ENCODE measurements at places on chromosomes 3 and 15. TPM values are rescaled to one million over a fixed set of nuclear protein-coding genes. Genes with fewer than 3 reads are reported as not detected.

The WDR72 gene
- 2.1 TPM for total RNA-seq

The SLC35G2 gene
- total RNA-seq: 4.7 TPM

The IFT122 gene
- 26.2 TPM for total RNA-seq

GRCh38 chr15:89157918-89158564 lies 63.3 kb downstream of the RLBP1 start:
- DNase-seq: no peak

- DNase-seq: no peak
Measured at GRCh38 chr15:72009222-72009621, 108.7 kb downstream of the MYO9A start.

- DNase-seq: peak; percentile 51
Measured at GRCh38 chr3:117355566-117355965, 646.0 kb downstream of the TUSC7 start.
